Smooth muscle cell of the umbilical artery (primary cell): ENCODE measurements at places on chromosomes 11 and 22. TPM values are rescaled to one million over a fixed set of nuclear protein-coding genes. Genes with fewer than 3 reads are reported as not detected.

POLD4 gene
- total RNA-seq = 44.2 and 48.7 TPM in 2 replicates

BRMS1 gene
- 35.9 and 38.6 TPM in 2 replicates for total RNA-seq

DKK3 gene
- total RNA-seq = 328 and 422 TPM in 2 replicates

C11orf54 gene
- 20.8 and 21.8 TPM in 2 replicates for total RNA-seq
